ENCODE measurements at places on chromosomes 3 and 15.

- no peak for DNase-seq
Measured at GRCh38 chr3:156862338-156862737, 36.2 kb downstream of the LEKR1 start.

DNA sequence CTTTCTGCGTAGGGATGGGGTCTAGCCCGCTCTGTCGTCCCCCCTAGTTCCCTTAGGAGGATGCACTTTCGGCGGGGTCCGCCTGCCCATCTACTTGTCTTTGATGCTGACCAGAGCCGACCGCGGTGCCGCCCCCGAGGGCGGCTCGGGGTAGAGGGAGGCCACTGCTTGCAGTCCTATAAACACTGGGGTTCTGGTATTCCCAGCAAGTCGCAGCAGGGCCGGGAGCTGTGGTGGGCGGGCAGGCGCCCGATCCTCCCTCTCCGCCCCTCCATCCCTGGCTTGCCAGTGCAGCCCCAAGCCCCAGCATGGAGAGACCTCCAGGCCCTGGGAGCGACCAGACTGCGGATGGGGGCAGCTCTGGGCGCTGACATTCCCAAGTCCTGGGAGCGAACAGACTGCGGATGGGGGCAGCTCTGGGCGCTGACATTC lies 830 bp downstream of the SEMA4B start:
- DNase-seq = no peak

DNA sequence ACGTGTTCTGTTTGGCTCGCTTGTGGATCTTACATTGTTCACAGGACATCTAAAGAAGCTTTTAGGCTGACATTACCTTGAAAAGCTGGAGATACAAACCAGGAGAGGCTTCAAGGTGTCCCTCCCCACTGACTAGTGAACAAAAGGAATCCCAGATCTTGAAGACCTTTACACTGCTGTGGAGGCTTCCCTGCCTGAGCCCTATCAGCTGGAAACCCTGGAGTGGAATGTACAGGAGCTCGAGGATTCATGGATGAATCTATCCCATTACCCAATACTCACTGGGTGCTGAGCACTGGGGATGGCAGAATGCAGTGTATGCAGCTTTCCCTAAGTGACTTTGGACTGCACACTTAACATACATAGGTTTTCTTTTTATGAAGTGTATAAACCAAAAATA lies 82.3 kb upstream of the MFGE8 start:
- DNase-seq = no peak

DNA sequence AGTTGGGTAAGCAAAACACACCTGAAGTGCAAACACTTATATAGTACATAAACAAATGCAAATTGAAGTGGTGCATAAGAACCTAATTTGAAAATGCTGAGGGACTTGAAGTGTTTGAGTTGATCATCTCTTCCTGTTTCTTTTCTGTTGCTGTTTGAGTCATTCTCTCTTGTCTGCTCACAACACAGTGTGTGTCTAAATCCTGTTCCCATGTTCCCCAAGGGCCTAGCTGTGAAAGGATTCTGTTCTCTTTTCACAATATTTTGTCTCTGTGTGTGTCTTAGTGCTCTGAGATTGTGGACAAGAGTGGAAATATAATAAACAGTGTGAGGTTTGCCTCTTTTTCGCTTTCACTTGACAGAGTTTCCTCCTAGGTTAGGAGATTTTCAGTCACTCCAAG lies 6.1 kb downstream of the CD96 start:
- DNase-seq = no peak

DNA sequence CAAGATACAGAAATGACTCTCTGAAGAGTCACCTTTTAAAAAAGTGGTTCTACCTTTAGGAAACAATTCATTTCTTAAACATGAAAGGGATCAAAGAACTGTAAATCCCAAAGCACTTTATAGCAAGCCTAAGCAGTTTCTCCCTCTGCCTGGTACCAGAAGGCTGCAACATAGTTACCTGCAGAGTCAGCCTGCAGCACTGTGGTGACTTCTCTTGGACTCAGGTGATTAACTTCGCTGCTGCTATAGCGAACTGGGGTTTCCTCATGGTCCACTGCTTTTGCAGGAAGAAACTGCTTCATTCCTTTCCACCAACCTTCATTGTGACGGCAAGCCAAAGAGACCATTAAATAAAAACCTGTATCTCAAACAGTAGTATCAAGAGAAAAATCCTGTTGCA lies 37.3 kb downstream of the ST3GAL6 start:
- no peak for DNase-seq

GRCh38 chr15:72994534-72995177 lies 57.6 kb upstream of the NEO1 start:
- DNase-seq = no peak

GRCh38 chr3:141610939-141611338 lies 124.1 kb downstream of the RASA2 start:
- DNase-seq = no peak

- no peak for DNase-seq
Measured at GRCh38 chr15:81190922-81191507, 5.7 kb upstream of the IL16 start.

DNA sequence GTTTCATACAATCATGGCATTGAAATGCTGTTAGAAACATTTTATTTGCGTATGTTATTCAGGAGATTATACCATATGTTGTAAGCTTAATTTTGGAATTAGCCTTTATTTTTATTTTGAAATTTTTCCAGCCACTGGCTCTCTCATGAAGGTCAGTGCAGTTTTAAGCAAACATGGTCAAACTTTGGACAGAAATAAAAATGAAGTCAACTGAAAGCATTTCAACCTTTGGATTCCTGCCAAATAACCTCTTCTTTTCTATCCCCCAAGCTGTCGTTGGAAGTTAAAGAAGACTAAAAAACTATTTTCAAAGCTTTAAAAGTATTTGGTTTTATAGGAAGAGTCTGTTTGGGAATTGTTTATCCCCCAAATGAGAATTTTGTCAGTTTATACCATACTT lies 846.6 kb downstream of the MCTP2 start:
- no peak for DNase-seq

DNA sequence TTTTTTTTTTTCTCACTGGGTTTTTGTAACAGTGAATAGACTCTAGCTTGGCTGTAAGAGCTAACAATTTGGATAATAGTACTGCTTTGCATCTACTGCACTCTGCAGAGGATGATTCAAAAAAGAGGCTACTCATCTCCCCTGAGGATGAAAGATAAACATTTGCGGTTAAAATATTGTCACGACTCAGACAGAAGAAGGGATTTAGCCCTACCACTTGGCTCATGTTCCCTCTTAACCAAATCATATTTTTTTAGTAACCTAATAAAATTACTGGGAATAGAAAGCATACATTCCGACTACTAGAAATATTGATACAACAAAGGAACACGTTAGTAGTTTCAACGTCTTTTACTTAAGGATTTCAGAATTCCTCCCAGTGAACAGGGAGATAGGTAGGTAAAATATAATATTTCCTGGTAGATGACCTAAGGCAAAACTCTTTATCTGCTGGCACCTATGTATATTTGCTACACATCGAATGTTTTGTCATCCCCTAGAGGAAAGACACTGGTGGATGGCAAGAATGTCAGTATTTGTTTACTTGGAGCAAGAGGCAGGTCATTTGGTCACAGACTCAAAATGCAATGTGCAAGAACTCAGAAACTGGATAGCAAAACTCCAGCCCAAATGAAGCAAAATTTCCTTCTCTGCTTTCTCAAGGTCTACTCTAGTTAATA lies 110.8 kb downstream of the GREM1 start:
- peak; percentile 30 for DNase-seq

GRCh38 chr15:94584833-94585244 lies 353.5 kb downstream of the MCTP2 start:
- no peak for DNase-seq

DNA sequence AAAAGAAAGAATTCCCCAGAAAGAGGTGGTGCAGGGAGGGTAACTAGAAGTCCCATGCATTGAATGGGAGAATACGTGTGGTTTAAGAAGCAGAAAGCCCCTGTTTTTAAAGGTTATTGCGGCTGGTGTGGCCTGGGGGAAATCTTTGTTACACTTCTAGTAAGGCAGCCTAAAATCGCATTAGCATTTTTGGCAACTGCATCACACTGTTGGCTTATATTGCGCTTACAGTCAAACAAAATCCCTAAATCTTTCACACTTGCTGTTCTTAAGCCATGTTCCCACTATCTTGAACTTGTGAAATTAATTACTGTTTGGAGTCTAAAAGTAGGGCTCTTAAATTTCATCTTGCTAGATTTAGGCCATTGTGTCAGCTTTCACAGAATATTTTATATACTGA lies 66.0 kb upstream of the GOLIM4 start:
- DNase-seq = no peak

- DNase-seq = peak; percentile 91
Measured at GRCh38 chr3:11096266-11097139, 57.8 kb upstream of the HRH1 start.

- DNase-seq = no peak
Measured at GRCh38 chr3:143068059-143068458, 51.5 kb upstream of the CHST2 start.

DNA sequence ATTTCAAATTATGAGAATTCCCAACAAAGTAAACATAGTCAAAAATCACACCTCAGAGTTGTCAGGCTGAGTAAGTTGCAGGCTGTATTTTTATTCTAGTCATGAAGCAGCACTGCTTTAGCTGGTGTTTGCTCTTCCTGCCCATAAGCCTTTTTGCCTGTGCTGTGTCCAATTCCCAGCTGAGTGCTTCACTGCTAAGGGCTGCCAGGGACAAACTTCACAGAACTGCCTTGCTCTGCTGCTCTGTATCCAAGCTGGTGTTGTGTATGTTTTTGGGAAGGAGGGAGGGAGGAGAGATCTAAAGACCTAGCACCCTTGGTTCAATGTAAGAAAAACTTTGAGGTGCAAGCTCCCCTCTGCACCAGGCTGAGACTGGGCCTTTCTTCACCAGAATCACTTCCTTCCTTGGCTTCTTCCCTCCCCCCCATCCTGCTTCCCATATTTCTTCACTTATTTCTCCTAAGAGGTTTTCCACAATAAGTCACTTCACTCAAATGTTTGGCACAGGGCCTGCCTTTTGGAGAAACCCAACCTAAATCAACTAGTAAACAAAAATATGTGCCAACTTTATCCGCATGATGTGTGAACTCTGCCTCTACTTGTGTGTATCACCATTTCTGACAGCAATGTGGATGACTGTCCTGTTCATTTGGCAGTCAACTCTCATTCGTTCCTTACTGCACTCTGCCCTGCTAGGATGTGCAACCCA lies 156.1 kb downstream of the TBL1XR1 start:
- DNase-seq = no peak

GRCh38 chr3:138862924-138863775 lies 28.4 kb upstream of the PIK3CB start:
- DNase-seq = peak; percentile 65

DNA sequence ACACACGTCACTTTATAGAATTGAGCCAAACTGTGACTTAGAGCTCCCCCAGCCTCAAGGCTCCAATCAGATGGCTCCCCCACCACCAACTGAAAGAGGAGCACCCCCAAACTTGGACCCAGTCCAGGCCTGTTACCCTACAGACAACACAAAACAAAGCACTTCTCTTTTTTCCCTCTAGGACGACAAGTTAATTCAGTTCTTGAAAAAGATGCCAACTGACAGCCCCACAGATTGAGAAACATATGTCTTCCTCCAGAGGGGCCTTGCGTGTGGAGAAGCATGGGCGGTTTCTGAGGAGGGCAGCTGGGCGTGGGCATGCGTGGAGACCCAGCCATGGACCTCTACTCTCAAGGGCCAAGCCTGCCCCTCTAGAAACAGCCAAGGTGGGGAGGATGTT lies 229.5 kb downstream of the SHQ1 start:
- DNase-seq = no peak

- no peak for DNase-seq
Measured at GRCh38 chr15:65881766-65882434, 12.6 kb downstream of the RAB11A start.

DNA sequence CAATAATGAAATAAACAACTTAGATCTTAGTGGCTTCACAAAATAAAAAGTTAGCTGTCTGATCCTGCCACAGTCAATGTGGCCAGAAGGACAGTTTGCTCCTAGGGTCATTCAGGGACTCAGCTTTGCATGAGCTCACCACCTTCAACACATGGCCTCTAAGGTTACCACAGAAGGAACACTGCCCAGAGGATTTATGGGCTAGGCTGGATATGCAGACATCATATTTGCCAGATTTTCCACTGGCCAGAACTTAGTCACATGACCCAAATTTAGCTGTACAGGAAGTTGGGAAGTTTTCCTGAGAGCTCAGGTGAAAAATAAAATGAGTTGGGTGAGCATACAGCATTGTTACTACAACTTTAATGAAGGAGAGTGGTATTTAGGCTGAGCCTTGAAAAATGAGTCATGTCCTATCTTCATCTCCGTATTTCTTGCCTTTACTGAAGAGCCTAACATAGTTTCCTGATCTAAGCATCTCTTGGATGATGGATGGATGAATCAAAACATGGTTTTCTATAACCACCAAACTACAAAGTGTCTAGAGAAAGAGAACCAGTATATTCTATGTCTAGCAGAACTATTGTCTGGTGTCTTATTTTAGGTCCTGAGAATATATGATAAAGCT lies 54.9 kb upstream of the TMEM108 start:
- DNase-seq = no peak

- DNase-seq = no peak
Measured at GRCh38 chr3:10448544-10448943, 56.8 kb downstream of the ATP2B2 start.

DNA sequence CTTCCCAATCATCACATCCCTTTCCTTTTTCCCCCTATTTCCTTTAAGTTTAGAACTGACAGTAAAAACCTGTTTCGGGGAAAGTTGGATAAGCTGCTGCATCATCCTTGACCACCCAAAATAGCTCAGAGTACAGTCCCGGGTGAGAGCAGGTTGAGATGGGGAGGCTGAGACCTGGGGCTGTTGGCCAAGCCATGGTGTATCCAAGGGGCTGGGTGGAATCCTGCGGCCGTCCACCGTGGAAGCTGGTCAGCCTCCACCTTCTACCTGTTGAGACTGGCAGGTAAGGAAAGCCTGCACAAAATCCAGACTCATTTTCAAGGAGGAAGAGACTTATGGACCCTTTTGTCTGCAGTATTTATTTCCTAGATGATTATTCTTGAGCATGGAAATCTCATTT lies 128.2 kb upstream of the PLXNA1 start:
- no peak for DNase-seq

- DNase-seq = no peak
Measured at GRCh38 chr3:79097964-79098660, 669.7 kb downstream of the ROBO1 start.

- DNase-seq = no peak
Measured at GRCh38 chr15:96774216-96774615, 443.7 kb downstream of the NR2F2 start.

- no peak for DNase-seq
Measured at GRCh38 chr3:178445139-178445538, 91.1 kb upstream of the KCNMB2 start.

DNA sequence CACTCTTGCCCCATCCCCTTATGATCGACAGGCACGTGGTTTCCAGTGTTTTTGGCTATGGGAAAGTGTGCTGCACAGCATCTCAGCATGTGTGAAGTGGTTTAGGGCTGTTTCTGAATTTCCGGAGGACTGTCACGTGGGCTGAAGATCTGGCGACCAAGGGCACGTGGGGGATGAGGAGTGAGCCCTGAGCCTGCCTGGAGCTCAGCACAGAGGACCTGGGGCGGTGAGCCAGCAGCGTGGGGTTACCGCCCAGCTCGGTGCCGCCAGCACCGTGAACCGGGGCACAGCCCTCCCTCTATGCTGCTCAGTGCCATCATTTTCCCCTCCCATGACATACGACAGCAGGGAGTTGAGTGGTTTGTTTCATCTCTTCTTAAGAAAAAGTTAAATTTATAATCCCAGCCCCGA lies 150.2 kb downstream of the DNAJB8 start:
- no peak for DNase-seq

Measured in H54 (cell line).